Cardiac septum (tissue), 1 donor: ENCODE measurements at places on chromosomes 11 and 22. TPM values are rescaled to one million over a fixed set of nuclear protein-coding genes. Genes with fewer than 3 reads are reported as not detected.

Gene CASP5
- not detected for total RNA-seq

Gene C11orf65
- total RNA-seq = 0.62 TPM

Gene SPON1
- total RNA-seq = 6.2 TPM

Gene TRIM6
- total RNA-seq = 0.46 TPM

Gene SMTN
- total RNA-seq = 128 TPM

Gene DDB1
- total RNA-seq = 125 TPM

Gene PARVG
- total RNA-seq = 2.1 TPM

Gene ZNF280A
- total RNA-seq = not detected

Gene PRDX5
- total RNA-seq = 208 TPM

Gene GPR137
- total RNA-seq = 37.7 TPM

Gene LDHAL6A
- total RNA-seq = not detected
